Activated naive CD4-positive, alpha-beta T cell (primary cell): ENCODE measurements at places on chromosomes 5 and 9.

- DNase-seq, result no peak
Observed at GRCh38 chr9:24351973-24352372, 193.7 kb downstream of the IZUMO3 start.

DNA sequence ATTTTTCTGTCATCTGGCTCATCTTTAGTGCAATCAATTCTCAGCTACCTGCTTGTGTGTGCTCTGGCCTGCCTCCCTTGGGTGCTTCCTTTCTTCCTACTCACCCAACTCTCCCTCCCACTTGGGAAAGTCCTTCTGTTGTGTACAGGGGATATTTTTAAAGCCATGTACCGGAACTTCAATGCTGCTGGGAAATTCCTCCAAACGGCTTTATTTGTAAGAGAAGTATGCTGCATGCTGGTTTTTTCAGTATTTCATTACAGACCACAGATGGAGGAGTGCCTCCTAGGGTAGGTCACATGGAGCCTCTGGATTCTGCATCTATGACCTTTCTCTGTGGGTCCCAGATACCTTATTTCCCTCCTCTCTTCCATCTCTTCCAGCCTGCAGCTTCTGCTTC is 5.4 kb upstream of the HMHB1 start:
- DNase-seq, result no peak

DNA sequence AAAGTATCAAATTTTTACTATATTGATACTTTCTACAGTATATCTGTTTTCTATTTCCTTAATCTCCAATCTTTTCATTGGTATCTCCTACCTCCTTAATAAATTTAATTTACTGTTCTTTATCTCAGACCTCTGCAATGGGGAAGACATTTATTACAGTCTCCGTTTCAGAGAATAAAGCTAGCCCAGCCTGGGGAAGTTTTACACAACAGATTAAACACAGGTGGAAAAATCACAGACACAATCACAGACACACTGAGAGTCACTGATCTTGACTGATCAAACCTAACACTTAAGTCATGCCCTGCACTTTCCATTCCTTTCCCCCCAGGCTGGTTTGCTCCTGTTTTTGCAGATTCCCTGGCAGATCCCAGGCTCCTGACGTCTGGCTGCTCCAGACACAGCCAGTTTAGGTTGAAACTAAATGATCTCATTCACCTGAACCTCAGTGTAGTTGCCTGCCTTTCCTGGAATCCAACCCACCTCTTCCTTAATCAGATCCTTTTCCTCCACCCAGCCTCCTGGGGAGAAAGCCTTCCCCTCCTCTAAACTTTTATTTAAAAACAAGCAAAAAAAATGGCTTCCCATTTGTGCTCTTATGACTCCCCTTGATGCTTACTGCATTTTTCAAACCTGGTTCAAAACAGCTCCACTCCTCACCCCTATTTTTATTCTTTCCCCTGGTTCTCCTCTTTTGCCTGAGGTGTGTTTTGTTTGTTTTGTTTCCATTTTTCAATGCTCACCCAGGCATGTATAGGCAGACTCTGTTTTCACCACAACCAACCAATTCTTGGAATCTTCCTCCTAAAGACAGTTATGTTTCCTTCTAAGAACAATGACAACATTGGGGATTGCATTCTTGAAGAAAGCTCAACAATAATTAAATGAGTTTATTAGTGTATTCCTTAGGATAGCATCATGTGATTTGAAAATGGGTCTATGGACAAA is 29.5 kb upstream of the OSMR start:
- DNase-seq, result no peak

DNA sequence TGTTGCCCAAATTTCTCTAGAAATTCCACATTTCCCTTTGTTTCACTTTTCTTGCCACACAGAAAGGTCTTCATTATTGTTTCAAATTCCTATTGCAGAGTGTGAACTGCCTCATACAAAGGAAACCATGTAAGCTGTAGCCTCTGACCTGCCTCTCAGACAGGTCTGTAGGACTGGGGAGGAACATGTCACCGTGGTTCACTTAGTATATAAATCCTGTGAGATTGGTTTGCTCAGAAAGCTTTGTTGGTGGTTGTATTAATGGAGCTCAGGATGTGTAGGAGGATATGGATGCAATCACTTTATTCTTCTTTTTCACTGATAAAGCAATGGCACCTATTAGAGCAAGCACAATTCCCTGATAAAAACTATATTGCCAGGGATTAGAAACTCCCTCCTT is 4.2 kb downstream of the SGCD start:
- DNase-seq, result no peak

DNA sequence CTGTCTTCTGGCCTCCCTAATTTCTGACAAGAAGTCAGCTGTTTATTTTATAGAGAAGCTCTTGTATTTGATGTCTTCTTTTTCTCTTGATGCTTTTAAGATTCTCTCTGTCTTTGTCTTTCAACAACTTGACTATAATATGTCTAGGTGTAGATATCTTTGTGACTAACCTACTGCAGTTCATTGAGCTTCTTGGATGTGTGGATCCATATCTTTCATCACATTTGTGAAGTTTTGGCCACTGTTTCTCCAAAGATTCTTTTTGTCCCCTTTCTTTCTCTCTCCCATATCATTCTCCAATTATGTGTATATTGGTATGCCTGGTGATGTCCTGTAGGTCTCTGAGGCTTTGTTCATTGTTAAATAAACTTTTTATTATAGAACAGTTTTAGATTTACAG is 16.7 kb downstream of the SPEF2 start:
- no peak for DNase-seq

DNA sequence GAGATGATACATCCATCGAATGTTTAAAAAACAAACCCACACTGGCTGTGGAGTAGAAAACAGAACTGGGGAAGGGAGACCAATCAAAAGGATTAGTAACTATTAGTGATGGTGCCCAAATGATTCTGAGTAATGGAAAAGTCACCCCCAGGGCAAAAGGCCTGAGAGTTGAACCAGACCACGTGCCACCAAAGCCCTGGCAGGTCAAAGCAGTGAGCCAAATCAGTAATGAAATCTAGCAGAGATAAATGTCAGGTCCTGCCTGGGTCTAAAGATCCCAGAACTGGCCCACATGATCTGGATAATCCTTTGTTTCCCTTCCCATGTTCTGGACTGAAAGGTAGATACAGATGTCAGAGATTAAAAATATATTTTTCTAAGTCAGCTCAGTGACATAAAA is 9.4 kb downstream of the OTULINL start:
- DNase-seq, result no peak

DNA sequence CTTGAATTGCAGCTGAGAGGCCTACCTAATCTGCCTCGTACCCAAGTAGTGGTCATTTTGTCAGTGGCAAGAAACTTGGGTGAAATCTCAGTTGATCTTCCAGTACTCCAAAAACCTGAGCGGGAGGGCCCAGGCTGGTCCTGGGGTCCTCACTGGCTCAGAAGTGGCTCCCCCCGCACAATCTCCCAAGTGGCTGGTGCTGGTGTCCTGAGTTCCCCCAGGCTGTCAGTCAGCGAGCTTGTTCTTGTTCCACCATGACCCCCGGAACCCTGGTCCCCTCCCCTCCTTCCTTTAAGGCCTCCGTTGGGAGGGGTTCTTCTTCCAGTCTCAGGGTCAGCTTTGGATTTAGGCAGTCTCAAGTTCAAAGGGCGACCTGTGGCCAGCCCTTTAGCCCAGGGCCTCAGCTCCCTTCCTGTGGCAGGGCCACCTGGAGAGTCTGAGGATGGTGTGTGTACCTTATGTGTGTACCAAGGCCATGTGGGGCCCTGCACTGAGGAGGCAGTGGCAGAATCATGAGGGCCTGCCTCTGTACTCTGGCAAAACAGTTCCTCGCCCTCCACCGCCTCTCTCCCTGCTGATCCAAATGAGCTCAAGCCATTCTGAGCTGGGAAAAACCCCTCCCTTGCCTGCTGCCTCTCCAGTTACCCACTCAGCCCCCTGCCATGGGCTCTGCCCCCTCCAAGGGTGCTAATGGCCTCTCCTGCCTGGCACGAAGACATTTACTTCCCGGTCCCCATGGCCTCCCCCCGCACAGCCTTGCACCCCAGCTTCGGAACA is 4.5 kb upstream of the DBN1 start:
- no peak for DNase-seq

- DNase-seq, result no peak
Observed at GRCh38 chr5:155147222-155147621, 133.7 kb downstream of the KIF4B start.
